ENCODE measurements at places on chromosomes 1 and 21.

- DNase-seq, result peak; percentile 56
Observed at GRCh38 chr1:220325306-220325995, 53.2 kb upstream of the RAB3GAP2 start.

- no peak for DNase-seq
Observed at GRCh38 chr1:67332653-67333529, 25.2 kb downstream of the IL12RB2 start.

DNA sequence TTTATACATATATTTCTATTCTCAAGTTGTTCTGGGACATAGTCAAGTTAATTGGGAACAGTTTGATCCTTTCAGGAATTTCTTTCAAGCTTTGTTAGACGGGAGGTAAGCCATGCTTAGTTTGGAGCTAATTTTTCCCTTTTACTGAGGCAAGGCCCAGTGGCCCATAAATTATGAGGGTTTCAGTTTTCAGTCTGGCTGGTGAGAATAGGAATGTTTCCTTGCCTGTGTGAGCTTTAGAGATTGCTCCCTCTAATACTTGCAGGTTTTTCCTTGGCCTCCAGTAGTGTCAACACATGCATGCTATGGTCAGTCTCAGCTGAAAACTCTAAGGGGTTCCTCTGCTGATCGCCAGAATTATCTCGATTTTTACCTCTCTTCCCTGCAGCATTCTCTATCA, 14.1 kb upstream of the PHGDH start:
- no peak for DNase-seq

DNA sequence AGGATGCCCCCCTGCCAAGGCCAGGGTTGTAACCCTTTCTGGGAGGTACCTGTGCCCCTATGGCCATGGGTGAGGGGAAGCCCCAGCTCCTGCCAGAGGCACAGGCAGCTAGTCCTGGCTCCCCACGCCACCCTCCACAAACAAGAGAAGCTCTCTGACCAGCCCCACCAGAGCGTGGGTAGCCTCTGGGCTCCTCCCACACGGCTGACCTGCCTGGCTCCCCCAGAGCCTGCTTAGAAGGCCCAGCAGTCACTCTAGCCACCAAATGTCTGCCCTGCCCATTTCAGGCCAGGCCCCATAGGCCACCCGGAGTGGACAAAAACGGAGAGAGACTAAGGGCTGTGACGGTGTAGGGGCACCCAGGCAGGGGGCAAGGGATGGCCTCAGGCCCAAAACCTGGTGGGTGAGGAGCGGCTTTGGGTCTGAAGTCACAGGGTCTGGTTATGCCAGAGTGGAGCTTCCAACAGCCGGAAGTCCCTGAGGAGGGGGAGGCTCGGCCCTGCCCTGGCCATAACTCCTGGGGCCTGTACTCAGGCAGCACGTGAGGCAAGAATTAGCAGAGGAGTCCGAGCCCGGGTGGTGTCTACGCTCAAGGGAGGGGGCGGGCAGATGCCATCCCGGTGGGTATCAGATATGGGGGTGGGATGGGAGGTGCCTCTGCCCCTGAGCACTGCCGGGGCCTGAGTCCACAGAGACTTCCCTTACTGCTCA, 155.4 kb downstream of the CASZ1 start:
- no peak for DNase-seq

DNA sequence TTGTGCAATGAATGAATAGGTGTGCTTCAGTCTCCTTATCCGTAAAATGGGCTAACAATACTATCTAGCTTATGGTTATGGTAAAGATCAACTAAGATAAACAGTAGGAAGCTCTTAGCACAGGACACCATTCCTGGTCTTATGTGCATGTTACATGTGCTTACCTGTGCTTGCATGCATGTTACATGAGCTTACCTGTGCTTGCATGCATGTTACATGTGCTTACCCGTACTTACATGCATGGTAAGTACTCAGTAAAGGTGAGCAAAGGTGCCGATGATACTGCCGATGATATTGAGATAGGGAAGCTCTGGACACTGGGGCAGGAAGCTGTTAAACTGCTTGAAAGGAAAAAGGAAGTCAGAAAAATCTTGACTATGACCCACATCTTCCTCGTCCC, 211.0 kb upstream of the USP24 start:
- DNase-seq, result no peak

DNA sequence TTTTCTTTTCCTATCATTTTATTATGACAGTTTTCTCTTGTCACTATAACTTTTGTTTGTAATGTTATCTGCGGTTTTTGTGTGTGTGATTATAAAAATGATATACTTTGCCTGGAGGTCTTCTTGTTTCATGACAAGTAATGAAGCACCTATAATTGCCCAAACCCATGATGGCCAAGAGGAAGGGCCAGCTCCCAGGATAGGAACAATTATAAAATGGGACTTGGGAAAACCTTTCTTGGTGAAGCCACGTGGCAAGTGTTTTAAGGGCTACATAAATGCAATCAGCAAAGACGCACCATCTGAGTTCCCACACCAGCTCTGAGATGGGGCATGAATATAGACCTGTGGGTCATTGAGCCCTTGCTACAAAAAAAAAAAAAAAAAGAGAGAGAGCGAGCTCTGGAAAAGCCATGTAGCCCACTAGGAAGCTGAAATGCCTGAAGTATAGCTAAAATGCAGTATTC, 462.6 kb upstream of the RUNX1 start:
- DNase-seq, result peak; percentile 73

DNA sequence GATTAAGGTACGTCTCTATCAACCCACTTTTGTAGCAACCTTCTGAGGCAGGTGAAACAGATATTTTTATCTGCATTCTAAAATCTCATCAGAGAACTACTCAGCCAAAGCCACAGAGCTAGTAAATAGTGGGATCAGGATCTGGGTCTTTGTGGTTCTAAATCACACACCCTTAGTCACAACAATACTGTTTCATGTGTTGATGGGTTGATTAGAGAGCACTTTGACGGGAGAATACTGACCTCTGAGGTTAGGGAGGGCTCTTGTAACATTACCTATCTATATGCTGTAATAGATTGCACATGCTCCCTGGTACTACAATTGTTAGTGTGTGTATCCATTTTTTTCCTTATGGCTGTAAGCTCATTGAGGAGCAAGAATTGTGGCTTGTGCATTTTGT, 45.5 kb upstream of the CCDC190 start:
- DNase-seq, result no peak

- DNase-seq, result no peak
Observed at GRCh38 chr1:22241250-22241649, 98.4 kb upstream of the WNT4 start.

DNA sequence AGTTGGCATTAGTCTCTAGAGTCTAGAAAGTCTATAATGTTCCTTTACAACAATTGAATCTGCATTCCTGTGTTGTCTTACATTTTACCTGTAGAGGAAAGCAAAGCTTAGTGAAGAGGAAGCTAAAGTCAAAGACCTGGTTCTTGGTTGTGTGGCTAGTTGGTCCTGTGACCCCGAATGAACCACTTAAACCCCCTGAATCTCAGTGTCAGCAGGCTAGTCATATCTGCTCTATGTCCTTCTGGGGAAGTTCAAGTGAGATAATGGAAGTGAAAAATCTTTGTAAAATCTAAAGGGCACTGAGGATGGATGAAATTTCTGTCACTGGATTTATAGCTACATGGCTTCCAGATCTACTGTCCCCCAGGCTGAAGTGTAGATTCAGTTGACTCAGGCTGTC, 24.0 kb upstream of the AIM2 start:
- DNase-seq, result no peak

DNA sequence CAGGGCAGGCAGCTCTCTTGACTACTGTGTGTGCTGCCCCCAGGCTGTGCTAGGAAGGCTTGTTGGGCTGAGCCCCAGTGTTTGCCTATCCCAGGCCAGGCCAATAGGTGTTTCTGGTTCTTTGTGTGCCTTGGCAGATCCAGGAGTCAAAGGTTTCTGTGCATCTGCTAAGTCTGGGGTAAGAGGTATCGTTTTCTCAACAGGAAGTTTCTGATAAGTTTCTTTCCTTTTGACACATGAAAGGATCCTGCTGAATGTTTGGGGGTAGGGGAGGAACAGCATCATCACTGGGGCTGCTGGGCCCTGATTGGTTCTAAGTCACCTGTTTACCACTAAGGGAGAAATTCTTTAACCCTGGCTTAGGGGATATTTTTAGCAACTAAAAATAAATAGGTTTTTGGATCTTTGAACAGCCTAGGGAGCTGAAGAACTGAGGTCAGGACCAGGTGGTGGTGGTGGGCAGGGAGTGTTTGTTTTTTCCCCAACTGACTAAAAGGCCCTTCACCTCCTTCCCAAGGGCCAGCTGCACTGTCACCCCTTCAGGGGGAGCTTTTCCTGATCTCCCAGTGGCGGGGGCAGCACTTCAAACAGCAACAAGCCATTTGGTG, 85.1 kb downstream of the KCNN3 start:
- no peak for DNase-seq

DNA sequence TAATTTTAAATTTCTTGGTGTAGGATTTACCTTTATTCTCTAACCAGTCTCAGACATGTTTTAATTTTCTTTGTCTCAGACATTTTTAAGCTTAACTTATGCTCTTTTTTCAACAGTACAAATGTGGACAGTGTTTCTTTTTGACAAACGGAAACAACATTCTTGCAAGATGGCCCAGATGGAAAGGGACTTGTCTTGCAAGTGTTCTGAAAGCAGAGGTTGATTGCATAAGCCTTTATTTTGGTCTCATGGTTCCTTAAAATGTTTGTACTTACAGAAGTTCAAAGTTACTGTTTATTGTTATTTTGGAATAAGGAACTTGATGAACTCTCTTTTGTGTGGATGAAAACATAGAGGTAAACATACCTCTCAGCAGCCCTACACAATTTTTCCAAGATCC, 22.9 kb downstream of the SMAP2 start:
- DNase-seq, result no peak

- peak; percentile 78 for DNase-seq
Observed at GRCh38 chr1:241918879-241919278, 38.7 kb upstream of the BECN2 start.
